Activated B cell treated with CpG ODN at 0.5 μM for 24 hours (primary cell): ENCODE measurements at places on chromosomes 5 and 9.

GRCh38 chr5:55604611-55605067 lies 69.9 kb upstream of the PLPP1 start:
- H3K36me3 ChIP-seq, result no peaks in the 10 kb centered on the region
- no peak for DNase-seq
- no peak overlapping the region for H3K27ac ChIP-seq
- H3K27me3 ChIP-seq, result peaks cover 1% of the 10 kb centered on the region
- no peak overlapping the region for H3K4me3 ChIP-seq

- H3K27ac ChIP-seq, result no peak overlapping the region
- H3K36me3 ChIP-seq, result no peaks in the 10 kb centered on the region
- peaks cover 6% of the 10 kb centered on the region for H3K4me1 ChIP-seq
- no peak for DNase-seq
- H3K4me3 ChIP-seq, result no peak overlapping the region
Measured at GRCh38 chr9:136691316-136692184, 4.3 kb upstream of the AGPAT2 start.

GRCh38 chr9:16368237-16369087 lies 502.0 kb downstream of the BNC2 start:
- H3K4me3 ChIP-seq, result no peak overlapping the region
- DNase-seq, result no peak
- H3K4me1 ChIP-seq, result no peaks in the 10 kb centered on the region
- H3K27ac ChIP-seq, result no peak overlapping the region
- H3K27me3 ChIP-seq, result no peaks in the 10 kb centered on the region
- no peaks in the 10 kb centered on the region for H3K36me3 ChIP-seq

GRCh38 chr9:116286297-116286696 lies 132.7 kb downstream of the PAPPA start:
- H3K4me1 ChIP-seq, result no peaks in the 10 kb centered on the region
- DNase-seq, result no peak
- H3K36me3 ChIP-seq, result no peaks in the 10 kb centered on the region
- H3K27ac ChIP-seq, result no peak overlapping the region
- H3K4me3 ChIP-seq, result no peak overlapping the region

DNA sequence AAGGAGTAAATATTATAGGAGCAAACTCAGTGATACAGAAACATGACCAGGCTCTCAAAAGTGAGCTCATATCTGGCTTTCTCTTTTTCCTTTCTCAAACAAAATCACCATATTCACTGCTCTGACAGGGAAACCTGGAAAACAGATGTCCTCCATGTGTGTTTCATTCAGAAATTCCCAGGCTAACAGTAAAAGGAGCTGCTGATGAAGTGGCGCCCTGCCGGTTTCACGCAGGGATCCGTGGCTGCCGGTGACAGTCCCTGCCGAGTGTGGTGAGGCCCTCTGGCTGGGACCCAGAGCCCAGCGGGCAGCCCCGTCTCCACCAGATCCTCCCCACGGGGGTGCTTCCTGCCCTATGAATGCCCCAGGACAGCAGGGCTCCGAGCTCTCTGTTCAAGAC lies 208.1 kb downstream of the GNA14 start:
- DNase-seq, result no peak
- H3K4me3 ChIP-seq, result no peak overlapping the region
- H3K27me3 ChIP-seq, result peaks cover 4% of the 10 kb centered on the region
- H3K4me1 ChIP-seq, result no peaks in the 10 kb centered on the region
- no peak overlapping the region for H3K27ac ChIP-seq

DNA sequence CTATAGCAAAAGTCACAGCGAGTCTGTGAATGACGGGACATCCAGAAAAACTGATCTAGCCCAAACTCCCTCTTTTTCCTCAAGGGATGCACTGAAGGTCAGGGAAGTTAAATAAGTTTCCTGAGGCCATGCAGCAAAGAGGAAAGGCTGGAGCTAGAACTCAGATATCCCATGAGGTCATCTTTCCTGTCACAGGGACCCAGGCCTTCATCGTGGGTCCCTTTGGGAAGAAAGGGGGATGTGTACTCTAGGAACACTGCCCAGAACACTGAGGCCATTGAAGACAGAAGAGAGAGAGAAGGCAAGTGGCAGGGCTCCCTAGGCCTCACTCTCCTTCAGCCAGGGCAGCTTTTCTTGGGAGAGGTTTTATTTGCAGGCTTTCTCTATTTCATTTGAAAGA lies 182.0 kb downstream of the EBF1 start:
- peaks cover 84% of the 10 kb centered on the region for H3K4me1 ChIP-seq
- H3K4me3 ChIP-seq, result no peak overlapping the region
- H3K27me3 ChIP-seq, result no peaks in the 10 kb centered on the region
- peak overlapping the region; percentile 54 for H3K27ac ChIP-seq

- peak overlapping the region; percentile 96 for H3K27ac ChIP-seq
- no peak for DNase-seq
- H3K4me1 ChIP-seq, result peaks cover 65% of the 10 kb centered on the region
- no peaks in the 10 kb centered on the region for H3K27me3 ChIP-seq
- H3K4me3 ChIP-seq, result no peak overlapping the region
Measured at GRCh38 chr9:127912882-127913281, 4.0 kb downstream of the ST6GALNAC4 start.
